ENCODE measurements at places on chromosomes 5 and 9.

DNA sequence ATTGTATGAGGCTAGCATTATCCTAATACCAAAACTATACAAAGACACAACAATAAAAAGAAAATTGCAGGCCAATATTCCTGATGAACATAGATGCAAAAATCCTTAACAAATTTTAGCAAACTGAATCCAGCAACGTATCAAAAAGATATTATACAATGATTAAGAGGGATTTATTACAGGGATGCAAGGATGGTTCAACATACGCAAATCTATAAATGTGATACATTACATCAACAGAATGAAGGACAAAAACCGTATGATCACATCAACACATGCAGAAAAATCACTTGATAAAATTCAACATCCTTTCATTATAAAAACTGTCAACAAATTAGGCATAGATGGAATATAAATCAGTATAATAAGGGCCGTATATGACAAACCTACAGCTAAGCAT is 27.1 kb upstream of the ARL15 start:
- DNase-seq = no peak

DNA sequence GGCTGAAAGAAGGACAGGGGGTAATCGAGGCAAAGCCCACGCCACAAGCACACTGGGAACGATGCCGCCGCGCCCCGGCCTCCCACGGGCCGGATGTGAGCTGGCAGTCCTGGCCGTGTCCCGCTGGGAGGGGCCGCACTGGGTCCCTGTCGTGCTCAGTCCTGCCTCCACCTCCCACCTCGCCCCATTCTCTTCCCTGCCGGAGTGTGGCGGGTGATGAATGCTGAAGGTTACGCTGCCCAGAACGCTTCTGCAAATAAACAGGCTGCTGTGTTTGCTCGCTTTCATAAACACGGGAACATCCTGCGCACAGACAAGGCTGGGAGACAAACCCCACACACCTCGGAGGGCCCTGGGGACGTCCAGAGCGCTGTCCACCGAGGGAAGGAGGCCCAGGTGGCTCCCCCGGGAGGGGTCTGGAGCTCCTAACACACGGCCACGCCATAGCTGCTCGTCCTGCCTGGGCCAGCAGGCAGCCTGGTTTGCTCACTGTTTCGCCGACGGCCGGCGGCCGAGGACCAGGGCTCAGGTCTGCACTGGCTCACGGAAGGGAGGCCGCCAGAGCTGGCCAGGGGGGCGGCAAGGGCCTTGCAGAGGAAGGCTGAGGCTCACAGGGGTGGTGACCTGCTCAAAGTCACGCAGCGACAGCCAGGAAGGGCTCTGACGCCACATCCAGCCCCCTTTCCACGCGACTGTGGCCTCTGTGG is 2.3 kb downstream of the DNLZ start:
- DNase-seq = no peak

GRCh38 chr9:21965401-21965951 is 28.7 kb downstream of the CDKN2A start:
- DNase-seq = peak; percentile 83

- DNase-seq = no peak
These were observed 43.3 kb upstream of the EQTN start for GRCh38 chr9:27340285-27340674.

GRCh38 chr5:56012281-56012963 is 17.7 kb upstream of the IL6ST start:
- peak; percentile 54 for DNase-seq

GRCh38 chr9:133916159-133916541 is 76.0 kb downstream of the VAV2 start:
- DNase-seq = no peak

GRCh38 chr9:19176856-19177255 is 49.6 kb upstream of the PLIN2 start:
- DNase-seq = no peak

GRCh38 chr5:68334553-68334886 is 119.0 kb downstream of the PIK3R1 start:
- no peak for DNase-seq

DNA sequence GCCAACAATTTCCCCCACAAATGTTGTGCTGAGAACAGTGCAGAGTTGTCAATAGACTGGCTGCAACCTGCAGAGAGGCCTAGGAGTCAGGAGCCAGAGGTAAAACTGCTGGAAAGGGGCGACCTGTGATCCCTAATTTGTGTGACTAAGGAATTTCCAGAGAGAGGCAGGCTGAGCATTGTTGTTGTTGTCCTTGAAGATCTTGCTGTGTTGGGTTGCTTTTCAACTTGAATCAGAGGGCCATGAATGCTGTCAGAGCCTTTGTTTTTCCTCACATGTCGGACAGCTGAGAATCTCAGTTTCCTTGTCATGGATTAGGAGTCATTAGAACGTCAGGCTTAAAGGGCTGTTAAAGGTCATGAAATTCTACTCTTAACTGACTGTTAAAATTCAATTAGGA is 134.6 kb upstream of the ASTN2 start:
- DNase-seq = no peak

GRCh38 chr9:1580215-1580614 is 434.9 kb upstream of the SMARCA2 start:
- no peak for DNase-seq

GRCh38 chr9:78871452-78872331 is 574.8 kb downstream of the PSAT1 start:
- peak; percentile 80 for DNase-seq

GRCh38 chr9:21941337-21941995 is 52.7 kb downstream of the CDKN2A start:
- DNase-seq = no peak

DNA sequence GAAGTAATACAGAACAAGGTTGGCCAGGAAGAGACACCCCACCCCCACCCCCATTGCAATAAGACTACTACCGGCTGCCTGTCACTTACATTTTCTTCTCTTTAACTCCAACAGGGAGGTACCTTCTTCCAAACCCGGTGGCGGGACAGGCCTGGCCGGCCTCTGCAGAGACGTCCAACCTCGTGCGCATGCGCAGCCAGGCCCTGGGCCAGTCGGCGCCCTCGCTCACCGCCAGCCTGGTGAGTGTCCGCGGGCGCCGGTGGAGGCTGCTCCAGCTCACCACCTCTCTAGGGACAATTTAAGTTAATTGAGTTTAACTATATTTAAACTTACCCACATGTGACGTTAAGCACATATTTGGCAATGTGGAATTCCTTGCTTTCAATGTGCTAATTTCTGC is 192.4 kb downstream of the MAST4 start:
- DNase-seq = no peak

DNA sequence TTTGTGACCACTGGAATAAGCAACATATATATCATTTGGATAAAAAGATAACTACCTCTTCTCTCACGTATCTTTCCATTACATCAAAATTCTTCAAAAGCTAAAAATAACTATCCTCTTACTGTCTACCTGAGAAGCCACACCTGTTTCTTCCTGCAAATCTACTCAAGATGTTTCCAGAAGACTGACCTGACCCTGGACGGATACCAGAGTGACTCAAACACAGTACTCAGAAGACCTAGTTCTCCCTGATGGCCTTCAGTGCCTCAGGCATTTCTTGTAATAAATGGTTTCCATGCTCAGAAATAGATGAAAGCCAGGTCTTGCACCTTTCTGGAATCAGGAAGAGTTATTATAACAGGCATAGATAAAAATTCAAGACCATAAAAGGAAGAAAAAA is 245.9 kb upstream of the PIK3R1 start:
- DNase-seq = no peak

DNA sequence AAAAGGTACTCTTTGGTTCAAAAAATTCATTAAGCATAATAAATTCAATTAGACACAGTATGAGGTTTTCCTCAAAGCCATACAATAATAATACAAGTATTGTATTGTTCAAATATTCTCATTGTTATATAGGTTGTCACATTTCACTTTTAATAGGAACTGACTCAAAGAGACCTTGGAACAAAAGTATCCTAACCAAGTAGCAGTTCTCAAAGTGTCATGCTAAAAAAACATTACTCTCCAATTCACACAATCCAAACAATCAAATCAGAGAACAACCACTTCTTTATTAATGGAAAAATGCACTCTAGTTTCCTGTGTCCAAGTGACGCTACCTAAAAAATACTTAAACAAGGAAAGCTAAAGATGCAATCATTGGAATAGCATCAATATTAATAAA is 115.4 kb downstream of the DENND1A start:
- no peak for DNase-seq

DNA sequence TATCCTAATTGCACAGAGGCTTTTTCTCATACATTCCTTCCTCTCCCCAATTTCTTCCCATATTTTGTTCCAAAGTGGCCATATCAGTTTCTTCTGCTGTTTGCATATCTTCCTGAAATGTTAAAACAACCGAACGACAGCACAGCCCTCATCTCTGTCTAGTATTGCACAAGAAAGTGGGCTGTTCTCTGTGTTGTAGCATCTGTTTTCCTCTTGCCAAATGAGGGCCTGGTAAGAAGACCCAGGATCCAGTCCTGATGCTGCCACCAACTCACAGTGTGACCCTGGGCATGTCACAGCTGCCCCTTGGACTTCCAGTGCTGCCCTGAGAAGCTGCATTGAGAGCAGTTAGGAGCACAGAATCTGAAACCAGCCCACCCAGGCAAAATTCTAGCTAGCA is 4.1 kb downstream of the SLC31A2 start:
- no peak for DNase-seq

DNA sequence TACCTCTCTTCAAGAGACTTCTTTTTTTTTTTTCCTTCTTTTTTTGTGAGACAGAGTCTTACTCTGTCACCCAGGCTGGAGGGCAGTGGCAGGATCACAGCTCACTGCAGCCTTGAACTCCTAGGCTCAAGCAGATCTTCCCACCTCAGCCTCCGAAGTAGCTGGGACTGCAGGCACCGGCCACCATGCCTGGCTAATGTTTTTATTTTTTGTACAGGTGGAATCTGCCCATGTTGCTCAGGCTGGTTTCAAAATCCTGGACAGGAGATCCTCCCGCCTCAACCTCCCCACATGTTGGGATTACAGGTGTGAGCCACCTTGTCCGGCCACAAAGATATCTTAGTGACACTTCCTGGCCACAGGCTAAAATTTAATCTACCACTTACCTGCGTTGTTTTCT is 42.9 kb upstream of the F2RL1 start:
- no peak for DNase-seq

DNA sequence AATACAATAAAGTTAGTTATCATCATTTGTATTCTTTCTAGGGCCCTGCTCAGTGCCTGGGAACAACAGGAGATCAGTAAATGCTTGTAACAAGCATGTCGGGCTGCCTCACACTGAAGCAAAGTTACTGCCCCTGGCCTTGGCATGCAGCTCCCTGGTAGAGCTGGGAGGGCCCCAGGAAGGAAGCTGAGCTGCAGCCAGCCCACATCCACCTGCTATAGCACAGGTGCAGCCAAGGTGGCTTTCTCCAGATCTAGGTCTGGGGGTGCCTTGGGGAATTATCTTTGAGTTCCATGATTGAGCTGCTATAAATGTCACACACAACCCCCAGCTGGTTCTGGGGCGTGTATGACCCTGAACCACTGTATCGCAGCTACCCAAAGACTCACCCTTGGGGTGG is 293.4 kb upstream of the MSX2 start:
- no peak for DNase-seq

- DNase-seq = peak; percentile 71
These were observed 217.8 kb upstream of the TLE4 start for GRCh38 chr9:79353856-79354520.

- DNase-seq = peak; percentile 76
These were observed 14.4 kb downstream of the PRKACG start for GRCh38 chr9:68999393-69000105.

GRCh38 chr5:81631124-81631523 is 119.8 kb downstream of the SSBP2 start:
- no peak for DNase-seq

DNA sequence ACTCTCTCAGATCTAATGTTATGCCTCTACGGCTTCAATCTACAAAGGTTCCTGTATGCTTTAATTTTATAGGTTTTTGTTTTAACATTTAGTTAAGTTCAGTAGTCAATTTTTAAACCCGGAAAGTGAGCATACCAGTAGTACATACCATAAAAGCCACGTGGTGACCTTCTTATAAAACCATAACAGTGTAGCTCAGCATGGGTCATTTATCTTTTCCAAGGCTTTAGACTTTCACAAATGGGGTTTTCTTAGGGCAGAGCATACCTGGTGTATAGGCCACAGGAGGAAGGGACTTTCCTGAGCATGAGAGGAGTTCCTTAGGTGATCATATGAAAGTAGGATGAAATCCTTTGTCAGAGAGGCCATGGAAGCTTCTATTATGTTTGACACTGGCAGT is 23.2 kb downstream of the ECM2 start:
- no peak for DNase-seq

DNA sequence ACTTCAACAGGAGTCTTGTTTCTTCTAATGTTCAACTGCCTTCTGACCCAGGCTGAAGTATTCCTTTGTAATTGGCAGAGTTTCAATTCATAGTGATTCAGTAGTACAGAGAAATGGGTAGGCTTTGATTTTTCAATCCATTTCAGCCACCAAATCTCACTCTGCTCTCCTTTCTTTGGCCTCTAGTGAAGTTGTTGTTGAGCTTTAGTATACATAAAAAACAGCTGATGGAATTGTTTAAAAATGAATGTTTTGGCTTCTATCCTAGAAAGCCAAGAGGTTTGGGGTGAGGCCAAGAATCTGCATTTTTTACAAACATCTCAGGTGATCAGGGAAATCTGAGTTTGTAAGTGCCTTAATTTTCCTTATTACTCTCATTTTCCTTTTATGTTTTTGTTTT is 182.9 kb upstream of the MAP1B start:
- no peak for DNase-seq

DNA sequence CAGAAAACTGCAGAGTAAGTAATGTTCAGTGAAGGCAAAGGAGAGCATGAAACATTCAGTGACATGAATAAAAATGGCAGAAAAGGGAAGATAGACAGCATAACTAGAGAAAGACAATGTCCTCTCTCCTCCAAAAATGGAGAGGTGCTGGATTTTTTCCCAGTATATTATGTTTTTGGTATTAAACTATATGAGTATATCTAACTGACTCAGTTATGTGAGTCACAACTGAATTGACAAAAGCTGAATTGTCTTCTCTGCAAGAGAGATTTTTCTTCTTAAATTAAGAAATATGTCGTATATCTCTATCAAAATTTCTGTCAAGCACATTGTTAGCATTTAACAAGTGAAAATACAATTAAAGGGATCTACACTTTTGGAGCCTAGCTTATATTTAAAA is 375.1 kb downstream of the CHSY3 start:
- no peak for DNase-seq

GRCh38 chr5:147534172-147534951 is 24.5 kb upstream of the DPYSL3 start:
- no peak for DNase-seq

DNA sequence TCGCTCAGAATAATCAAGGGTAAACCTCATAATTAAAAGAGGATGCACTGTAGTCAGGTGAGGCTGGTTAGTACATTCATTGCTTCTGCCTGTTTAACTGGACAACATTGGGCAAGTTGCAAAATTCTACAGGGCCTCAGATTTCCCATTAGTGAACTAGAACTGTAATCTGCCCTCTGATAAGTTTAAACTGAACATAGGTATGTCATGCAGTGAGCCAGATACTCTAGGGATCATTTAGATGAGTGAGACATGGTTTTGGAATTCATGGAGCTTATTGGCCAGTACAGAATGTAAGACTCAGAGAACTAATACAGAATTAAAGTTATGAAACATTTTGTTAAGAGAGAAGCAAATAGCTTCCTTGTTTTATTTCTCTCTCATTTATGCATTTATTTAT is 35.9 kb downstream of the RNF44 start:
- peak; percentile 26 for DNase-seq

- no peak for DNase-seq
These were observed 401.1 kb upstream of the RGMB start for GRCh38 chr5:98372351-98372750.

- peak; percentile 81 for DNase-seq
These were observed 105.3 kb upstream of the COL5A1 start for GRCh38 chr9:134536101-134536900.
